ENCODE measurements at places on chromosomes 12 and 14.

- no peak for DNase-seq
Observed at GRCh38 chr12:27987331-27987730, 14.8 kb upstream of the PTHLH start.

- DNase-seq, result peak; percentile 39
Observed at GRCh38 chr12:6062757-6063735, 61.4 kb downstream of the VWF start.

- DNase-seq, result peak; percentile 48
Observed at GRCh38 chr14:29643433-29644211, 284.0 kb downstream of the PRKD1 start.

DNA sequence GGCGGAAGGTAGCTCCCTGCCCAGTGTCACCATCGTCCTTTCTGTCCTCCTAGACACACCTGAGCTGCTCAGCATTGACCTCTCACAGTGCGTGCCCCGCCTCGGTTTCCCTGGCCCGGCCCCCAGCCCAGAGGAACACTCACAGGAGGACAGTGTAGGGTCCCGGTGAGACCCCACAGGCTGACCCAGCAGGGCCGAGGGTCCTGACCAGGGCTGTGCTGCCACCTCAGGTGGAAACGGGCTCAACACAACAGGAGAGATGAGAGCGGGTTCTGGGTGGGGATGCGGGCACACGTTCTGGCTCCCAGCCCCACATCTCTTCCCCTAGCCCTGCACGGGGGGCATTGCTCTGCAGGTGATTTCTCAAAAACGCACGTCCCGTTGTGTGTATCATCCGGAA, 98.1 kb downstream of the PIWIL1 start:
- DNase-seq, result no peak

DNA sequence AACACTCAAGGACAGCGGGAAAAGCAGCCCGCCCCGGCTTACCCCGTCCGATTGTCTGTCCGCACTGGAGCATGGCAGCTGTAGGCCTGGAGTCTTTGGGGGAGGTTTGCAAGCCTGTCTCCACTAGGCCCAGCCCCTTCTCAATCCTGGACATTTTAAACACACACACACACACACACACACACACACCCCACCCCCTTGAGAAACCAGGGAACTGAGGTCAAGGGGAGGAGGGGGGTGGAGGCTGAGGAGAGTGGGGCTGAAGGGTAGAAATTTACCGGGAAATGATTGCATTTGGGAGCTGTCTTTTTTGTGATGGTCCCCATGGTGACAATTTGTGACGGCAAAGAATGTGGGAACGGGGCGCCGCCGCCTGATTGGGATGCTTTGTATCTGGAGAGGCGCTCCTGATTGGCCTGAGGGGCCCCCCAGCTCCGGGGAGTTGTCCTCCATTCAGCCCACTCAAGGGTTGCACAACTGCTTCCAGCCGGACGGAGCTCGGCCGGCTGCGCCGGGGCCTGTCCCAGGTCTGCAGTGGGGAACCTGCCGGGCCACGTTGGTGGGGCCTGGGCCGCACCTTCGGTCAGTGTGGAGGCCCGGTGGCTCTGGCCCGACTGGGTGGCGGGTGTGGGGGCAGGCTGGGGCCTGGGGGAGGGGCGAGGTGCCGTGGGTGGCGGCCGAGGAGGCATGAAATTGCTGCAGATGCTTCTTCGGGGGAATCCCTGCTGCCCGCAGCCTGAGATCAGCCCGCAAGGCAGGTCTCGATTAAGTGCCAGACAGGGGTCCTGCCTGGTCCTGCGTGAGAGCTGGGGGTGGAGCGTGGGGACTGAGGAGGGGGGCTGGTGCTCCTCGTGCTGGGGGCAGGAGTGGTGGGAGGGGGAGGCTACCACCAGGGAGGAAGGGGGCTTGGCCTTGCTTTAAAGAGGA, at the start of gene FAM181A:
Gene FAM181A, plus strand, starts transcription at position 472 of the 927 bp plus-strand sequence. CDS start 942 bp downstream, outside the sequence.
- no peak for DNase-seq

DNA sequence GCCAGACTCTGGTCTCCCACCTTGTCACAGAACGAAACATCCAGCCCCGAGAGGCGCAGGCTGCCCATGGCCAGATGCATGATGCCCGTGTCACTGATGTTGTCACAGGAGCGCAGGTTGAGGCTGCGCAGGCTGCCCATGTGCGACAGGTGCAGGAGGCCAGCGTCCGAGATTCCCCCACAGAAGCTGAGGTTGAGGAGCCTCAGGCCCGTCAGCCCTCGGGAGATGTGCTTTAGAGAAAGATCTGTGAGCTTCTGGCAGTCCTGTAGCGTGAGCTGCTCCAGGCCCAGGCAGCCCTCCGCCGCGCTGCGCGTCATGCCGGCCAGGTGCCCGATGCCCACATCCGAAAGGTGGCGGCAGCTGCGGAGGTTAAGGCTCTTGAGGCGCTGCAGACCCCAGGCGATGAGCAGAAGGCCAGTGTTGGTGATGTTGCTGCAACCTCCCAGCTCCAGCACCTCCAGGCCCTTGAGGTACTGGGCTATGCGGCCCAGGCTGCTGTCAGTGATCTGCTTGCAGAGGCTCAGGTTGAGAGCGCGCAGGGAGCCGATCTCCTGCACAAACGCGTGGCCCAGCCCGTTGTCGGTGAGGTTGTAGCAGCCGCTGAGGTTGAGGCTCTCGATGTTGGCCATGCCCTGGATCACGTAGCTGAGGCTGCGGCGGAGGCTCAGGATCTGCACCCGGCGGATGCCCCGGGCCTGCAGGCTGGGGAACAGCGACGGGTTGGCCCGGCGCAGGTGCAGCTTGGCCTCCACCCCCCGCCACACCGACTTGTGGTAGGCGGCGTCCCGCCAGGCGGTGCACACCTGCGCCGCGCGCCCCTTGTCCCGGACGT, 991 bp downstream of the FBXL14 start:
- DNase-seq, result no peak

GRCh38 chr12:126506426-126507182, 1441.4 kb downstream of the AACS start:
- peak; percentile 26 for DNase-seq

- DNase-seq, result no peak
Observed at GRCh38 chr12:41942354-41942753, 202.3 kb downstream of the GXYLT1 start.

DNA sequence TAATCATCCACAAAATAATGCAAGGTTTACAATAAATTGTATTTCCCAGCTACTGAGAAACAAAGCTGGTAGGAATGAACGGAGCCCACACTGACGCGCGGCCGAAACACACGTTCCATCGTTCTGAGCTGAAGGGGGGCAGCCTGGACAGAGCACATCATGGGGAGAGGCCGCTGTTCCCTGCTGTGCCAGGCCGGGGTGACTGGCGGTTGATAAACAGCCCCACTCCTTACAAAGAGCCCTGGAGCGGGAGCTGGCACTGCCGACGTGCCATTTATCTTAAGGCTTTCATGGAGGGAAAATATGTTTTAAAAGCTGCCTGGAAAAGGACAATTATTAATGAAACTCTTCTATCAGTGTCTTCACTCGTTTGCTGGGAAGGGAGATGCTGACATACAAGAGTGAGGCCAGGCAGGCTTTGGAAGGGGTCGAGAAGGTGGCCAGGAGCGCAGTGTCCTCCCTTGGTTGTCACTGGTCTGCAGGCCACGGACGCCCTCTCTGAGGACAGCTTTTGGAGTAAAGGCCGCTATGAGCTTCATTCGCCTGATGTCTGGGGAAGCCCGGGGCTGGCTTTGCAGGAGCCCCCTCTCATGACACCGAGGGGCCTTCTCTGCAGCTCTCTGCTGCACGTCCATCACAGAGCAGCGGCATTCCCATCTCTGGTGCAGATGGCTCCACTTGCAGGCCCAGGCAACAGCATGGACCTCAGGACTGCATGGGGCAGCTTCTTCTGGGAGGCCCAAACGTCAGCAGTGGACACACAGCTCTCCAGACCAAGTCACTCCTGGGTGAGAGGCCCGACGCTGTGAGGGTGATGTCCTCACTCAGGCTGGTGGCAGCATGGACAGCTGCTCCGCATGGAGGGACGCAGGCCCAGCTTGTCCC, 355.3 kb upstream of the SFSWAP start:
- DNase-seq, result no peak

DNA sequence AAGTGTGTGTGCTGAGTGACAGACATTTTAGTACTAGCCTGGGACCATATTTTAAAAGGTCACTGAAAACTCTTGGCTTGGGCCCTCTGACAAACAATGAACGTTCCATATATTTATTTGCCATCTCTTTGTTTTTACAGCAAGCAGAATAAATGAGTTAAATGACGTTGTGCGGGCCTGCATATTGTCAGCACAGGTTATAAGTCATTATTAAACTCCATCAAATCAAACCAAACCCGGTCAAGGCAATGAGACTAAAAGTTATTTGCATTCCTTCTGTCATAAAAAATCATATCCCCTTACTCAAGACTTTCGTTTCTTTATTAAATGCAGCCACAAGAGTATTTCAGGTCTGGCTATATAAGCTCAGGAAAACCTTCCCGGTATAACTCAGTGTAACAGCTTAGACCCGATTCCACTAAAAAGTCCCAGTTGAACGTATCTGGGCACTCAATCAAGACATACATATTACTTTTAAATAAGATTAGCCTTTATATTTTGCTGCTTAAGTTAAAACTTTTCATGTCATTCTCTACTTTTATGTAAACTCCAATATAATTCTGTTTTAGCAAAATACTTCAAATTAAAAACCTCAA, 84.9 kb downstream of the DICER1 start:
- no peak for DNase-seq

- no peak for DNase-seq
Observed at GRCh38 chr12:124323771-124324530, 29.1 kb downstream of the RFLNA start.

DNA sequence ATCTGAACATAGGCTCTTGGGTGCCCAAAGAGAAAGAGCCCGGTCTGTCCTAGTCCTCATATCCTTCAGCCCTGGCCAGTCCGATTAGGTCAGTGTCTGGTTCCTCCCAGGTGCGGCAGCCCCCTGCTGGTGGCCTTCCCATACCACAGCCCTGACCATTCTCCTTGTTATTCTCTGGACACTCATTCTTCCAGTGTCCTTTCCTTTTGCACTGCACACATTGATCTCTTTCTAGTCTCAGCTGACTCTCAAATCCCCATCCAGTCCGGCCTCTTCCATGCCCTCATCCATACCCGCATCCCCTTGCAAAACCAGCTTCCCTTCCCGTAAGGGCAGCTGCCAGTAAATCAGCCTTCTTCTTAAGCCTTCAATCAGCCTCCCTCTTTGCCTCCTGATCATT, 1316.3 kb downstream of the TMEM121 start:
- DNase-seq, result no peak

GRCh38 chr14:99554757-99555531, 49.1 kb downstream of the CCDC85C start:
- no peak for DNase-seq

GRCh38 chr14:85764822-85765221, 234.9 kb downstream of the FLRT2 start:
- no peak for DNase-seq

GRCh38 chr14:68576496-68577244, 216.2 kb downstream of the ZFP36L1 start:
- peak; percentile 51 for DNase-seq

DNA sequence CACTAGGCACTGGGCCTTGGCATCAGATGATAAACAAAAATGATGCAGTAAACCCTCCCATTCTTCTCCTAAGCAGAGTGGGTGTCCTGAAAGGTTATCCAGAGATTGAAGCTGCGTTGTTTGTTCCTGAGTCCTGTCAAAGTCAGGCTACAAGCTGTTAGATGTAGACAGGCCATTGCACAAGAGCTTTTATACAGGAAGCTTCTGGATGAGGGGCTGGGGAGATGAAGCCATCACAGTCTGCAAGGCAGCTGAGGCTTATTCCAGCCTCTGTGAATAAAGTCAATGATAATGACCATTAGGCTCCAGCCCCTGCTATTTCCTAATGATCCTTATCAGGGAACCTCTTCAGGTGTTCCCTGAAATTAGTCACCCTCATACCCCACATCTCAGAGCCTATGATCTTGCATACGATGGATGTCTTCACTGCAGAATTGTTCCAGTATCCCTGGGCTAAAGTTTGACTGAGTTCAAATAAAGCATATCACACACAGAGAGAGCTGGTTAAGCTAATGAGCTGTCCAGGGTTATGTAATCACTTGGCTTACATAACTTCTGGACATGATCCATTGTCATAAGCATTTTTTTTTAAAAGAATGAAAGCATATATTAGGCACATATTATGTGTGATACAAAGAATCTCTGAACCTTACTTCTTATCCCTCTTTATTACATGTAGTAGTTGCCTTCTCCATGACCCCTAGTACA, 337.1 kb upstream of the OR4E1 start:
- no peak for DNase-seq

GRCh38 chr12:120247621-120248030, 17.9 kb downstream of the PXN start:
- peak; percentile 77 for DNase-seq

GRCh38 chr12:7101047-7101693, 7.8 kb downstream of the C1RL start:
- no peak for DNase-seq

GRCh38 chr14:72929316-72930080, 3.2 kb downstream of the DCAF4 start:
- DNase-seq, result no peak

Data from fibroblast of skin of abdomen (primary cell).